ENCODE measurements at places on chromosomes 2 and 18. TPM values are rescaled to one million over a fixed set of nuclear protein-coding genes. Genes with fewer than 3 reads are reported as not detected.

DNA sequence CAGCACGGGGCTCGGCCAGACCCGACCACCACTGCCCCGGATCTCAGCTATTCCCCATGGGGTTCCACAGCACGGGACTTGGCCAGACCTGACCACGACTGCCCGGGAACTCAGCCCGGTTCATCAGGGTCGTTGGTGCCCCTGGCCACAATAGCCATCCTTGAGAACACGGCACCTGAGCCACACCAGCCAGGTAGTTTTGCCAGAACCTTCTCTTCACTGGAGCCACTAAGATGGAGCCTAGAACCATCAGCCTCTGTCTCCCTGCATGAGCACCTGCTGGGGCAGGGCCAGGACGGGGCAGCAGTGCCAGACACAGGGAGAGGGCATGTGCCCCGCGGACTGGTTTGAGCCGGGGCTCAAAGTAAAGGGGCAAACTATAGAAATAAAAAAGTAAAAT is 11.4 kb upstream of the KCNG2 start:
- no peaks in the 10 kb centered on the region for H3K36me3 ChIP-seq
- no peak for DNase-seq
- H3K27ac ChIP-seq = no peak overlapping the region

GRCh38 chr2:233053928-233054784 is 6.0 kb upstream of the INPP5D start:
- H3K4me3 ChIP-seq = no peak overlapping the region
- DNase-seq = peak; percentile 65
- H3K4me1 ChIP-seq = peaks cover 6% of the 10 kb centered on the region
- H3K27me3 ChIP-seq = peaks cover 6% of the 10 kb centered on the region
- H3K36me3 ChIP-seq = no peaks in the 10 kb centered on the region

- no peaks in the 10 kb centered on the region for H3K36me3 ChIP-seq
- no peak for DNase-seq
- H3K27me3 ChIP-seq = peaks cover 12% of the 10 kb centered on the region
Measured at GRCh38 chr2:9762941-9763340, 80.3 kb upstream of the TAF1B start.

GRCh38 chr2:145230546-145230945 is 710.6 kb upstream of the ZEB2 start:
- no peaks in the 10 kb centered on the region for H3K4me1 ChIP-seq
- no peak for DNase-seq

DNA sequence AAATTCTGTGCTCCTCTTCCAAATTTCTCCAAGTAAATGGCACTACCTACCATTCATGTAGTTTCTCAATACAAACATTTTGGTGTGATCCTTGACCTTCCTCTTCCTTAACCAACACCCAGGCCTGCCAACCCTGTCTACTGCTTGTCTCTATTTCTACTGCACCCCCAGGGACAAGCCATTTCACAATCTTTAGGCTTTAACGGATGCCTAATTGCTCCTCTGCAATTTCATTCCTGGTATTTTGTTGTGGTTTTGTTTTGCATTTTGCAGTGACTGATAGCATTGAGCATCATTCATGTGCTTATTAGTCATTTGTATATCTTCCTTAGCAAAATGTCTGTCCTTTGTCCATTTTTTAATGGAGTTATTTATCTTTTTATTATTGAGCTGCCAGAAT is 10.0 kb downstream of the FAP start:
- H3K4me1 ChIP-seq = no peaks in the 10 kb centered on the region
- no peak overlapping the region for H3K4me3 ChIP-seq
- H3K36me3 ChIP-seq = no peaks in the 10 kb centered on the region
- DNase-seq = no peak

GRCh38 chr2:101149241-101150192 is 1.7 kb downstream of the TBC1D8 start:
- peaks cover 51% of the 10 kb centered on the region for H3K27me3 ChIP-seq
- no peak for DNase-seq
- H3K4me3 ChIP-seq = peak overlapping the region; percentile 70
- H3K4me1 ChIP-seq = peaks cover 15% of the 10 kb centered on the region

DNA sequence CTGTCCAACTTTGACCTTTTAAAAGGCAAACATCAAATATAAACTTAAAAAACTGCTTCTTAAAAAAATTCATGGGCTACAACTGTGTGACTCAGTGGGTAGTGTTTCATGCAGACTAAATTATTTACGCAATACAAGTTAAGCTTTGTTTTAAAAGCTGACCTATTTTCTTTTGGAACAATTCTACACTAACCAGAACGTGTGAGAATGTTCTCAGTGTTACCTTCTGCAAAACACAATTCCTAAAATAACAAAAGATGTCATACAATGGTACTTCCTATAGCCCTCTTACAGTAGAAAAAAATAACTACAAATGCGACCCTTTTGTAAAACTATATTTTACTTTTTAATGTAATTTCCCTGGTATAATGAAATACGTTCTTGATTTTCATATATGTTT is 793.8 kb upstream of the FSHR start:
- H3K4me1 ChIP-seq = no peaks in the 10 kb centered on the region
- no peaks in the 10 kb centered on the region for H3K27me3 ChIP-seq
- DNase-seq = no peak
- no peaks in the 10 kb centered on the region for H3K36me3 ChIP-seq

DNA sequence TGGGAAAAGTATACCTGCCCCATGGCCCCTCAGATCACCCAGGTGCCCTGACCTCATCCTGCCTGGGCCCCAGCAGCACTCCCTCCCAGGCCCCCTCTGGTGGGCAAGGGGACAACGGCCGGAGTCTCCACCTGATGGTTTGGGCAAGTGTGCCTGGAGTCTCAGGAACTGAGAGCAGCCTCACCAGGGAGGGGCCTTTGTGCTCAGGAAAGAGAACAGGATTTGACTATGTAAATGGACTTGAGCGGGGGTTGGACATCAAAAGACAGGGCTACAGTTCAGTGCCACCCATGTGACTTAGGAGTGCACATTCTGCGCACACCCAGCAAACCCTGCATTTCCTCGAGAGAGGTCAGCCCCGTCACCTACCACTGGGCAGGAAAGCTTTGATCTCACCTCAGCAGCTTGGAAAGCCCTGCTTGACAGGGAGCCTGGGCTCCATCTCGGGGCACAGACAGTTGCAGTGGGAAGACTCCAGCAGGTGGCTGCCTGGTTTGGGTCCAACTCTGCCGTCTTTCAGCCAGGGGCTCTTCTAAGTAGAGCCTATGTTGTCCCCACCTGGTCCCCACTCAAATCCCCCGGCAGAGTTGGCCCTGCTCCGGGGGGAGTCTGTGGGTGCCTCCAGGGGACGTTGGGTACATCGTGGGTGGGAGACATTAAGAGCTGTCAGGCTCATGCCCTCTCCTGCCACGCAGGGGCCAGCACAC is 3.3 kb downstream of the INPP5D start:
- H3K4me3 ChIP-seq = peak overlapping the region; percentile 97
- peaks cover 29% of the 10 kb centered on the region for H3K36me3 ChIP-seq
- H3K27ac ChIP-seq = peak overlapping the region; percentile 98
- peak; percentile 28 for DNase-seq
- H3K4me1 ChIP-seq = peaks cover 43% of the 10 kb centered on the region
- H3K27me3 ChIP-seq = no peaks in the 10 kb centered on the region

The KCNIP3 gene
- not detected for total RNA-seq

The ASXL3 gene
- total RNA-seq = not detected

The FBXO36 gene
- 1.1 TPM for total RNA-seq

DNA sequence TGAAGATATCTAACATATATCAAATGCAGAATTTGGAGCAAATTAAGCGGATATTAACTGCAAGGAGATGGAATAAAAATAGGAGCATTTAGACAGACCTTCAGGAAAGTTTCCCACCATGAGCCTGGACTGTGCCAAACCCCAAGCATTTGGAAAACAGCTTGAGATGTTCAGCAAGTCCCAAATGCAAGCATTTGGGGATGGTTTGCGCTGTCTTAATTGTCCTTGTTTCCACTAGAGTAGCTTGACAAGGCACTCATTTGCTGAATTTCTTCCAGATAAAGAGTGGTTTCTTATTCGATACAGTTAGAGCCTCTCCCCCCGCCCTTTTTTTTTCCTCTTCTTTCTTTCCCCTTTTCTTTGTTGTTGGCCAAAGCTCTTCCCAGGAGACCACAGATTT is 77.1 kb upstream of the CDC42EP3 start:
- H3K4me3 ChIP-seq = no peak overlapping the region
- H3K27me3 ChIP-seq = no peaks in the 10 kb centered on the region
- no peaks in the 10 kb centered on the region for H3K36me3 ChIP-seq
- no peak for DNase-seq

GRCh38 chr18:42730272-42730671 is 385.2 kb downstream of the RIT2 start:
- H3K36me3 ChIP-seq = no peaks in the 10 kb centered on the region
- H3K4me3 ChIP-seq = no peak overlapping the region
- DNase-seq = no peak
- H3K27ac ChIP-seq = no peak overlapping the region
- no peaks in the 10 kb centered on the region for H3K4me1 ChIP-seq

GRCh38 chr18:55284614-55285013 is 303.4 kb downstream of the TCF4 start:
- peaks cover 3% of the 10 kb centered on the region for H3K4me1 ChIP-seq
- no peak overlapping the region for H3K4me3 ChIP-seq
- no peak for DNase-seq
- H3K27ac ChIP-seq = no peak overlapping the region

GRCh38 chr2:216583147-216583546 is 50.1 kb upstream of the IGFBP2 start:
- no peaks in the 10 kb centered on the region for H3K4me1 ChIP-seq
- H3K27ac ChIP-seq = no peak overlapping the region
- no peak for DNase-seq
- peaks cover 16% of the 10 kb centered on the region for H3K27me3 ChIP-seq
- no peak overlapping the region for H3K4me3 ChIP-seq
- no peaks in the 10 kb centered on the region for H3K36me3 ChIP-seq

DNA sequence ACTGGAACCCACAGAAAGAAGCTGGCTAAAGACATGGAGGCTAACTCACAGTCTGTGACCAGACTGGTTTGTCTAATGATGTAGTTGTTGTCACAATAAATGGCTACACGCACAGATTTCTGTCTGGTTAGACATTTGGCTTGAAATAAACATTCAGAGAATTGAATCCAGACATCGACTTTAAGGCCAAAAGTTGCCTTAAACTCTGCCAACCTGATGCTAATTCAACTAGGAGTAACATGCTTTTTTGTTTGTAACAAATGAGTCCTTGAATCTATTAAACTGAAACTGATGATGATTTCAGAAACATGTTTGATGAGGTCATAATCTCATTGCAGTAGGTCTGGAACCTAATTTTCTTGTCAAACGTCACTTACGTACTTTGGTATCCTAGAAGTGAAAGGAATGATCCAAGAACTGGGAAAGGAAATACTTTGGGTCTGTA is 123.8 kb downstream of the ERBB4 start:
- no peak overlapping the region for H3K4me3 ChIP-seq
- H3K27me3 ChIP-seq = no peaks in the 10 kb centered on the region
- H3K27ac ChIP-seq = no peak overlapping the region
- H3K36me3 ChIP-seq = no peaks in the 10 kb centered on the region
- DNase-seq = no peak
- no peaks in the 10 kb centered on the region for H3K4me1 ChIP-seq

- DNase-seq = no peak
- no peaks in the 10 kb centered on the region for H3K27me3 ChIP-seq
- H3K4me3 ChIP-seq = peak overlapping the region; percentile 99
- peak overlapping the region; percentile 98 for H3K27ac ChIP-seq
- peaks cover 11% of the 10 kb centered on the region for H3K36me3 ChIP-seq
- H3K4me1 ChIP-seq = peaks cover 26% of the 10 kb centered on the region
Measured at GRCh38 chr2:175167076-175167791, 769 bp downstream of the ATF2 start.

- no peaks in the 10 kb centered on the region for H3K36me3 ChIP-seq
- H3K27ac ChIP-seq = no peak overlapping the region
- no peak overlapping the region for H3K4me3 ChIP-seq
- H3K27me3 ChIP-seq = no peaks in the 10 kb centered on the region
- DNase-seq = no peak
- H3K4me1 ChIP-seq = no peaks in the 10 kb centered on the region
Measured at GRCh38 chr2:144063602-144064001, 456.3 kb downstream of the ZEB2 start.

DNA sequence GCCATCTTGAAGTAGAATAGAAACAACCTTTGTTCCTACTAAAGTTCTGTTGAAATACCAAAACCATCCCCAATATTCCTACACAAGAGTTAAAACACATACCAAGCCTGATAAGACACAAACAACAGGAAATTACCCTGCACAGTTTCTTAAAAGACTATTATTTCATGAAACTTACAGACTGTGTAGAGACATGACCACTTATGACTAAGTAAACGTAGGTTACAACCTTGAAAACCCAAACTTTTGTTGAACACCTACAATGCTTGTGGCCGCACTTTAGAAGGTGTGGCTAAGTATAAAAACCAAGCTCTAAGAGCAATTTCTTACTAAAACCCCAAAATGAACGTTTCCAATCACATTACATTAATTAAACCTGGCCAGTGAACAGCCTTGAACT is 2.0 kb downstream of the SMAD2 start:
- no peak for DNase-seq
- H3K36me3 ChIP-seq = peaks cover 19% of the 10 kb centered on the region
- peak overlapping the region; percentile 74 for H3K4me3 ChIP-seq
- peak overlapping the region; percentile 81 for H3K27ac ChIP-seq
- no peaks in the 10 kb centered on the region for H3K27me3 ChIP-seq

GRCh38 chr2:170432823-170433222 is 254.9 kb downstream of the MYO3B start:
- DNase-seq = no peak
- no peak overlapping the region for H3K4me3 ChIP-seq
- no peaks in the 10 kb centered on the region for H3K36me3 ChIP-seq
- H3K4me1 ChIP-seq = peaks cover 18% of the 10 kb centered on the region
- no peak overlapping the region for H3K27ac ChIP-seq

DNA sequence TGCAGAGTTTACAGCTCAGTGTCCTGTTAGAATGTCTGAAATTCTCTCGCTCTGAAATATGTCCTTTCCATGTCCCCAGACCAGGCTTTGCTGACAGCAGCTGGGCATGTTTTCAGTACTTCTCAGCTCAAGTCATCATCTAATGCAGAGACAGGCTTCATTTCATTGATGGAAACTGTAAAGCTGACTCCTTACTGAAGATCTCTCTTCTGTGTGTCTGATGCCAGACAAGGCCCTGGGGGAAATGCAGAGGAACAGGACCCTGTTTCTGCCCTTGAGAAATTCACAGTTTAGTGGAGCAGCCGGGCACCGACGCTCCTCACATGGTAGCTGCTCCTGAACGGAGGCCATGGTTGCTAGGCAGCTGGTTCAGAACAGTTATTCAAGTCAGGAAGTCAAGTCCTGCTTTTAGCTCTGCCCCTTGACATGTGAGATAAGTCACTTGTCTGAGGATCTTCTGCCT is 24.6 kb upstream of the FZD7 start:
- peaks cover 5% of the 10 kb centered on the region for H3K27me3 ChIP-seq
- peaks cover 7% of the 10 kb centered on the region for H3K4me1 ChIP-seq
- DNase-seq = no peak
- H3K27ac ChIP-seq = no peak overlapping the region
- H3K4me3 ChIP-seq = no peak overlapping the region

DNA sequence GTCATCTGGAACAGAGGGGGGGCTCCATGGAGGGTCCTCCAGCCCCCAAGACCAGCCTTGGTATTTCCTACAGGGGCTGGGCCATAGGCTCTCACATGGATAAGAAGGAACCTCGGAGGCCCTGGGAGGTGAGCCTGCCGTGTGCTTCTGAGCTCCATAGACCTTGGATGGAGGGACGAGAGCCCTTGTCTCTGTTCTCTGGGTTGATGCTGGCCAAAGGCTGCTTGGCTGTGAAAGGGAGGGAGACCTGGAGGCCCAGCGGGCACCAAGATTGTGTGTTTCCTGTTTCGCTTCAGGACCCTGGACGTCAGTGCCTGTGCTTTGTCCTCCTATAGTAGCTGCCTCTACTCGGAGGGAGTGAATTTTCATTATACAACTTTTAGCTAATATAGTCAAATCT is 20.8 kb downstream of the CABLES1 start:
- no peaks in the 10 kb centered on the region for H3K4me1 ChIP-seq
- H3K27me3 ChIP-seq = peaks cover 6% of the 10 kb centered on the region
- H3K4me3 ChIP-seq = no peak overlapping the region
- no peaks in the 10 kb centered on the region for H3K36me3 ChIP-seq

The BBS5 gene
- 3.5 TPM for total RNA-seq

The CYBRD1 gene
- 0.52 TPM for total RNA-seq

The TGFA gene
- total RNA-seq = 0.25 TPM
